ENCODE measurements at places on chromosomes 16 and 17.

GRCh38 chr16:81514041-81514559, 69.5 kb downstream of the CMIP start:
- no peak for DNase-seq

GRCh38 chr16:55505333-55506015, 3.4 kb upstream of the LPCAT2 start:
- no peak for DNase-seq

DNA sequence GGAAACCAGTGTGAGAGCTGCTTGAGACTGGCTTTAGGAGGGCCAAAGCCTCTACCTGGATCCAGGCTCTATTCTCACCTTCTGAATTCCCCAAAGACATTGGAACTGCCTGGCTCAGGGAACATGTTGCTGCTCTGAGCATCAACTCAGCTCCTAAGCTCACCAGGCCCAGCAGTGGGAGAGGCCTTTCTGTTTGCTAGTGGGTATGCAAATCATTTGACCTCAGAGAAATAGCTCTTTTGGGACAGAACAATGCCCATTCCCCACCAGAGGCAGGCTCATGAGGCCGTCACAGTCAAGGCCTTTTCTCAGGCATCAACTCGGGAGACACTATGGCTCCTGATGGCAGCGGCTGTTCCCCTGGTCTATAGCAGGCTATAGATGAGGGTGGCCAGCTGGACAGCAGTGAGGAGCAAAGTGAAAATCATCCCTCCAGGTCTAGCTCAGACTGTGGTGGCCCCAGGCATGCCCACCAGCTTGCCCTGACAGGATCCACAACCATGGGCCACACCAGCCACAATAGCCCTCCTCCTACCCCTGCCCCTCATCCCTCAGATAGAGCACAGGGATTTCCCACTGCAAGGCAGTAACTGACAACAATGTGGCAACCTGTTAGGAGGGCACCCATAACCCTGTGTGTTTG, 30.4 kb upstream of the GFOD2 start:
- DNase-seq: no peak

GRCh38 chr16:4115209-4115948, 863 bp downstream of the ADCY9 start:
- DNase-seq: peak; percentile 92

GRCh38 chr17:15291674-15292361, 26.7 kb upstream of the PMP22 start:
- no peak for DNase-seq

GRCh38 chr16:48269011-48269410, 21.7 kb upstream of the ABCC11 start:
- no peak for DNase-seq

DNA sequence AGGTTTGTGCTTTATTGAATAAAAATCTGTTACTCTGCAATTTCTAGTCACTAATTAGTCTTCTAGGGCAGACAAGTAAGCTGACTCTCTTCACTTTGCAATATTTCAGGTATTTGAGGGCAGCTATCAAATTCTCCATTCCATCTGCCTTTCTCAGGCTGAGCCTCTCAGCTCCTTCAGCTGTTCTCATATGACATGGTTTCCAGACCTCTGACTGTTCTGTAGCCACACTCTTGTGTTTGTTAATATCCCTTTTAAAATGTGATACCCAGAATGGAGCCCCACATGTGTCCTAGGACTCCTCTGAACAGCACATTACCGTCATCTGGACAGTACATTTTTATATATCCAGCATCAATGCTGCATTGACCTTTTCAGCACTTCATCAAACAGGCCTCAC, 46.1 kb upstream of the MTMR4 start:
- DNase-seq: no peak

Data from GM23248 (cell line).